ENCODE measurements at places on chromosomes 13 and 19.
A peak's percentile ranks its signal among the peaks of the same experiment; 100 is the strongest.

GRCh38 chr13:36174923-36175322 is 39.4 kb downstream of the SOHLH2 start:
- no peak for DNase-seq

- no peak for DNase-seq
Observed at GRCh38 chr19:11361771-11362731, 6.8 kb downstream of the PLPPR2 start.

- no peak for DNase-seq
Observed at GRCh38 chr13:97982286-97982685, 28.8 kb downstream of the IPO5 start.

DNA sequence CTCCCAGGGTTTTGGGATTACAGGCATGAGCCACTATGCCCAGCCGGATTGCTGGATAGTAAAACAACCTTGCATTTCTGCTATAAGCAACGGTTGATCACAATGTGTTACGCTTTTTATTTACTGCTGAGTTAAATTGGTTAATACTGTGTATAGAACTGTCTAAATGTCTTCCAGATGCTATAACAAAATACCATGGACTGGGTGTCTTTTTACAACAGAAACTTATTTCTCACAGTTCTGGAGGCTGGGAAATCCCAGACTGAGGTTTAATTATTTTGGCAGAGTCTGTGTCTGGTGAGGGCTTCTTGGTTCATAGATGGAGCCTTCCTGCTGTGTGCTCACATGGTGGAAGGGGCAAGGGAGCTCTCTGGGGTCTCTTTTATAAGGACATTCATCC is 65.5 kb downstream of the ING1 start:
- DNase-seq = no peak

DNA sequence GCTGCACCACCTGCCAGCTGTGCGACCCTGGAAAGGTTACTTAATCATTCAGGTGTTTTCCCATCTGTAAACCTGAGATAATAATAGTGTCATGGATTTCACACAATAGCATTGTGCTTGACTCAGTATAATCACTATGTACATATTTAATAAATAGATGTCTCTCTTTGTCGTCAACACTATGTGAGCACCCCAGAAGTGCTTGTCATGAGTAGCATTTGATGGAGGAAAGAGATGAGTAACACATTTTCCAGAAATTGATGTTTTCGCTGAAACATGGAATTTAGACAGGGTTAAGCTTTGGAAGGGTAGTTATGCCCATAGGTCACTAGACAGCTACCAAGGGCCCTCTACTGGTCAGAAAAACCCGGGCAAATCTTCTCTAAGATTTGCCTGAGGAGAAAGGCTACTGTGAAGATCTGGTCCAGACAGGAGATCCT is 9.5 kb upstream of the MBNL2 start:
- peak; percentile 77 for DNase-seq

- DNase-seq = no peak
Observed at GRCh38 chr19:28601723-28602440, 611.1 kb downstream of the UQCRFS1 start.

DNA sequence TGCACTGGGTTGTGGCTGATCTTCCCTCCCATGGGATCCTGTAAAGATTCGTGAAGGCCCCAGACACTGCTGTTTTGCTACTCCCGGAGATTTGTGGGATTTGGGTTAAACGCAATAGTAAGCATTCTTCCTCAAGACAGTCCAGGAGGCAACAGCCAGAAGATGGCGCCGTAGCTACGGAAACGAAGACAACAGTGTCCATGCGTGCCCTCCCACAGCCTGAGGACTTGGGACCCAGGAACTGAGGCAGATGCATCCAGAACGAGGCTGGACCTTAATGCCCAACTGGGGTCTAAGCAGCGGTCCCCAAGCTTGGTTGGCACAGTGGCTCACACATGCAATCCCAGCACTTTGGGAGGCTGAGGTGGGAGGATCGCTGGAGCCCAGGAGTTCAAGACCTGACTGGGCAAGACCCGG is 57.6 kb upstream of the ZNF507 start:
- DNase-seq = no peak

DNA sequence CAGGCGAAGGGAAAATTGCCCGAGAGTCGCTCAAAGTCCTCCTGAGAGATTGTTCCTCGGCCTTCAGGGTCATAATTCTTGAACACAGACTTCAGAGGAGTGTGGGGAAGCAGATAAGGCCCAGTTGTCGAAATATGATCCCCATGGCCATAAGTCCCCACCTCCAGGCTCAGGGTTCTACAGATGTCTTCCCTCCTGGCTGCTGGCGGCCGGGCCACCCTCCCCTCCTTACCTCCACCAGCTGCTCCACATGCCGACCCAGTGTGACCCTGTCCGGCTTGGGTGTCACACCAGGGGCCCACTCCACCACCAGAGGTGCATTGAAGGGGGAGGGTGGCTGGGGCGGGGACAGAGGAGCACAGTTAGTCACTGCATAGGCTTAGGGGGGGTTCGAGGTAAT is 10.1 kb downstream of the FAM98C start:
- DNase-seq = no peak

- DNase-seq = no peak
Observed at GRCh38 chr13:28128030-28128429, 10.3 kb upstream of the PAN3 start.

- peak; percentile 83 for DNase-seq
Observed at GRCh38 chr19:3270902-3271301, 46.4 kb downstream of the CELF5 start.

DNA sequence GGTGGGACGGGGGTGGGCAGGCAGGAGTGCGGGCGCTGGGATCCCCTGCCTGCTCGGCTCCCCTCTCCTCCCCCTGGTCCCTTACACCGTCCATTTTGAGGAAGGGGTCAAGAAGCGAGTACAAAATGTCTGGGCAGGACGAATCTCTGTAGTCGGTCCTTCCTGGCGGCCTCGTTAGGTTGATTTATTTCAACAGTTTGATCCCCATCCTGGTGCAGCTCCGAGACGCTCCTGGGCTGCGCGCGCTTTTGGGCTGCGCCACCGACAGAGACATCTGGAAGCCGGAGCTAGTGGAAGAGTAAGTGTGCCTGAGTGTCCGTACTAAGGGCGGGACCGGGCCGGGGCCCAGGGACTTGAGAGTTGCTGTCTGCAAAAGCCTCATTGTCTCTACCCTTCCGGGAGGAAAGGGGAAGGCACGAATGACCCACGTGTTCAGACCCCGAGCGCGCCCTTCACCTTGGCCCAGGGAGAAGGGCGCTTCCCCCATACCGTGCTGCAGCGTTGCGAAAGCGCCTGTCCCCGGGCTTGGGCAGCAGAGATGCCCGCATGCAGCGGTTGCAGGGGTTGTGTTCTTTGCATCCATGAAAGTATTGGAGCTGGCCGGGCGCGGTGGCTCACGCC is 1.8 kb downstream of the ZNF114 start:
- no peak for DNase-seq

DNA sequence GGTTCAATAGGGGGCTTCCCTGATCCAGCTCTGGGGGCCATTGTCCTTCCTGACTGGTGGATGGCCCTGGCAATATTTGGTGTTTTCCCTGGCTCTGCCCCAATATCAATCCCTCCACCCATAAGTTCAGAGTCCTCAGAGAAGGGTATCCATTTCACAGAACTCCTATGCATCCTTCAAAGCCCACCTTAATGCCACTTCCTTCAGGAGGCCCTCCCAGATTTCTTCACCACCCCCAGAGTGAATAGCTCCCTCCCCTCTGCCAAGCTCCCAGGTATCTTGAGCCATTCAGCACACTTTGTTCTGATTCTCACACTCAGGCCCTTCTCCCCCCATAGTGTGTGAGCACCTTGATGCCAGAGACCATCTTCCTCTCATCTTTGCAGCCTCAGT is 5.8 kb downstream of the PPP1R14A start:
- no peak for DNase-seq

DNA sequence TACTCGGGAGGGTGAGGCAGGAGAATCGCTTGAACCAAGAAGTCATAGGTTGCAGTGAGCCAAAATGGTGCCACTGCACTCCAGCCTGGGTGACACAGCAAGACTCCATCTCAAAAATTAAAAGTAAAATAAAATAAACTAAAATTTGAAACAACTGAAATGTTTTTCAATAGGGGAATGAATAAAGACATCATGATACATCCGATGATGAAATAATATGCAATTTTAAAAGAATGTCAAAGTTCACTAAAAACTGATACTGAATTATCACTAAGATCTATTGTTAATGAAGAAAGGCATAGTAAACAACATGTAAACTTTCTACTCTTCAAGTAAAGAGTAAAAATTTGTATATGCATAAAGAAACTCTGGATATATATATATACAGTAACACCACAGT is 8.5 kb downstream of the CARD8 start:
- no peak for DNase-seq

DNA sequence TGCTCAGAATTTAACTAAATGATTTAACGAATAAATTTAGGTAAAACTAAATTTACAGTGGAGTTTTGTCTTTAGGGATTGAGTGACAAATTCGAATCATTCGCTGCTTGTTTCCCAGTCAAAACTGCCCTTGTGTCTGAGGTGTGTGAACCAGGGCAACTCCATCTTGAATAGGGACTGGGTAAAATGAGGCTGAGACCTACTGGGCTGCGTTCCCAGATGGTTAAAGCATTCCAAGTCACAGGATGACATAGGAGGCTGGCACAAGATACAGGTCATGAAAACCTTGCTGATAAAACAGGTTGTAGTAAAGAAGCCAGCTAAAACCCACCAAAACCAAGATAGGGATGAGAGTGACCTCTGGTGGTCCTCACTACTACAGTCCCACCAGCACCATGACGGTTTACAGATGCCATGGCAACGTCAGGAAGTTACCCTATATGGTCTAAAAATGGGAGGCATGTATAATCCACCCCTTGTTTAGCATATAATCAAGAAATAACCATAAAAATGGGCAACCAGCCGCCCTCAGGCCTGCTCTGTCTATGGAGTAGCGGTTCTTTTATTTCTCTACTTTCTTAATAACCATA is 10.2 kb upstream of the ANKRD10 start:
- DNase-seq = no peak

GRCh38 chr13:66995203-66995611 is 234.9 kb downstream of the PCDH9 start:
- no peak for DNase-seq

DNA sequence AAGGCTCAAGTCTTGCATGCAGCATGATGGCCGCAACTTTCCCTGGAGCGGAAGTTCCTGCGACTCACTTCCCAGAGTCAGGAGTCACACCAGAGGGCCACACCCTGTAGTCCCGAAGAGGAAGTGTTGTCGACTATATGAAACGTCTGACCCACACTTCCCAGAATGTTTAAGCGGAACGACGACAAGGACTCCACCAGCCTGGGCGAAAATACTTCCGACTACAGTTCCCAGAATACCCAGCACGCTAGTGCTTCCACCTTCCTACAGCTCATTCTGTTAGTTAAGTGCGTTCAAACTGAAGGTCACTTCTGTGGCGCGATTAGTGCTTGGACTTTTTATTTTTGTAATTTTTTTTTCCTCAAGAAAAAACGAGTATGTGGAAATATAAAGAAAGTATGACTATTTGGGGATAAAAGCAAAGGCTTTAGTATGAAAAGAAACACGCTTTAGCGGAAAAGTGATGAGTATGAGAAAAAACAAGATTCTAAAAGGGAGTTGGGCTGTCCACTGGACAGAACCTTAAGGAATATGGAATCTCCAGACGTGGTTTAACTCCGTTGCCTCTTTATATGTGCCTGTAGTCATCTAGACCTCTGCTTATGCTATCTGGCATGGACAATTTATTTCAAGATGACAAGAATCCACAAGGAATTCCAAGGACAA is 15.5 kb upstream of the ZNF112 start:
- DNase-seq = no peak

DNA sequence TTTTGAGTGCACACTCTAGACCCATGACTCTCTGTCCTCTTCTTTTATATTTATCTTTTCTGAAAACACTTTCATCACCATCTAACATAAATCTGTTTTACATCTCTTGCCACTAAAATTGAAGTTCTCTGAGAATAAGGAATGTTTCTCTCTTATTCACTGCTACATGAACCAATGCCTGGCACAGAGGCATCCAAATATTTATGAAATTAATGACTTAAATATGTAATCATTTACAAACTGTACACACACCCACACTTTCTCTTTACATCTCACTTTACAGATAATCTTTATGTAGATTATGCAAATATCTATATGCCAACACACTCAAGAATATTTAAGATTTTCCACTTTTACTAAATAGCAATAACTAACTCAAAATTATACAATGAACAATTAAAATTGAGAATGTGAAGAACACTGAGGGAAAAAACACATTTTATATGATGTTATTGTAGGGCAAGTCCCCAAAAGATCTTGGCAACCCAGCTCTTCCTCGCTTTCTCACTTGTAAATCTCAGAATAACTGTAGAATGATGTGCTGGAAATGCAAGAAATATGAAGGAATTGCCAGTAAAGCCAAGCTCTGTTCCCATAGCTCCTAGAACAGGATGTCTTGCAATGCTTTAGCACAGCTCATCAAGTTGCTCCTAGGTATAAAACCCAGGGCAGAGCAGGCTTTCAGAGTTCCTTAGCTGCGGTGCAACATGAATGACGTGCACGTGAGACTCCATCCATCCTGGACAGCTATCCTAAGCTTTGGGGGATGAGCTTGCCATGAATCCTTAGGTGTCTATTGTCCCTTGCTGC is 50.7 kb downstream of the UGGT2 start:
- no peak for DNase-seq

DNA sequence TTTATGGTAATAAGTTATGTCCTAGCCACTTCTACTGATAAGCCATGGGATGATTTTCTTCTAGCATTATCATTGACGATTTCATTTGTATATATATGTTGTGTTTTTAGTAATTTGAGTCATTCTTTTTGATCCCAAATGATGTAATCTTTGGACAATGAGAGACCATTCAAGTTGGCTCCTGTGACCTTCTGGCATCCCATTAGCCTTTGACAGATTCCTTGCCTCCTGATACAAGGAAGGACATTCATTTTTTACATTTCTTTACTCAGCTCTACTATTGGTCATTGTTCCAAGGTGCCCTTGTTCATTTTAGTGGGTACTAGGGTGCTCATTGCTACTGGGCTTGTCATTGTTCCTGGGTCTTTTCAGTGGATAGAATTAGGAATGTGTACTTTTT is 35.3 kb upstream of the MYCBP2 start:
- DNase-seq = no peak

DNA sequence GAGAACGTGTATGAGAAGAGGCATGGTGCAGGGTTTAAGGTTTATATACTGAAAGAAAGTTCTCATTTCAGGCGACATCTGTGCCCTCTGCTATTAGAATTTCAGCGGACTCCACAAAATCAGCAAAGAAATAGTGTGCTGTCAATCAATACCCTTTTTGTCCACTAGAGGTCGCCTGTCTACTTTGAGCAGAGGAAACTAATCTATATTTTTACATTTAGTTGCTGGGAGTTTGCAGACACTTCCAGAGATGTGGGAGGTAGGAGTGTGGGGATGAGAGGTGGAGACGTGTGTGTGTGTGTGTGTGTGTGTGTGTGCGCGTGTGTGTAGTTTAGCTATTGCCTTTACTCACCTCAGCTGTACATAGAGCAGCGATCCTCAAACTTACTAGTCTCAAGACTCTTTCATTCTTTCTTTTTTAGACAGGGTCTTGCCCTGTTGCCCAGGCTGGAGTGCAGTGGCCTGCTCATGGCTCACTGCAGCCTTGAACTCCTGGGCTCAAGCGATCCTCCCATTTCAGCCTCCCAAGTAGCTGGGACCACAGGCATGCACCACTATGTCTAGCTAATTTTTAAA is 9.7 kb downstream of the INAFM1 start:
- DNase-seq = no peak

- DNase-seq = no peak
Observed at GRCh38 chr13:44302940-44303575, 70.6 kb upstream of the SERP2 start.

- DNase-seq = no peak
Observed at GRCh38 chr19:46126086-46126580, 1.6 kb upstream of the IGFL3 start.

- no peak for DNase-seq
Observed at GRCh38 chr19:38351865-38352395, 16.3 kb downstream of the CATSPERG start.

- DNase-seq = no peak
Observed at GRCh38 chr13:75550159-75550567, 572 bp downstream of the UCHL3 start.

Data from NCI-H1417 treated with DMSO at 0.1 percent for 48 hours (cell line).